ENCODE measurements at places on chromosomes 13 and 19.

- H3K27ac ChIP-seq: no peak overlapping the region
- no peak overlapping the region for H3K4me3 ChIP-seq
- no peaks in the 10 kb centered on the region for H3K4me1 ChIP-seq
- DNase-seq: no peak
- peaks cover 43% of the 10 kb centered on the region for H3K36me3 ChIP-seq
These were observed 60.3 kb downstream of the SMARCA4 start for GRCh38 chr19:11020982-11021759.

DNA sequence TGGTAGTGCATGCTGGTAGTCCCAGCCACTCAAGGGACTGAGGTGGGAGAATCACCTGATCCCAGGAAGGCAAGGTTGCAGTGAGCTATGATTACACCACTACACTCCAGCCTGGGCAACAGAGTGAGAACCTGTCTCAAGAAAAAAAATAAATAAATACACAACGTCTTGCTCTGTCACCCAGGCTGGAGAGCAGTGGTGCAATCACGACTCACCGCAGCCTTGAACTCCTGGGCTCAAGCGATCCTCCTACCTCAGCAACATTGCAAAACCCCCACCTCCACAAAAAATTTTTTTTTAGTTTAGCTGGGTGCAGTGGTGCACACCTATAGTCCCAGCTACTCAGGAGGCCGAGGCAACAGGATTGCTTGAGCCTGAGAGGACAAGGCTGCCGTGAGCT, 8.8 kb downstream of the TPM4 start:
- H3K27ac ChIP-seq: peak overlapping the region; percentile 88
- peaks cover 67% of the 10 kb centered on the region for H3K4me1 ChIP-seq
- H3K27me3 ChIP-seq: no peaks in the 10 kb centered on the region

GRCh38 chr13:44969551-44970484, 19.5 kb downstream of the NUFIP1 start:
- H3K27ac ChIP-seq: no peak overlapping the region
- H3K27me3 ChIP-seq: no peaks in the 10 kb centered on the region
- DNase-seq: no peak
- peaks cover 2% of the 10 kb centered on the region for H3K4me1 ChIP-seq
- no peak overlapping the region for H3K4me3 ChIP-seq

- H3K36me3 ChIP-seq: no peaks in the 10 kb centered on the region
- H3K27ac ChIP-seq: no peak overlapping the region
- H3K27me3 ChIP-seq: no peaks in the 10 kb centered on the region
- no peak for DNase-seq
These were observed 1.2 kb upstream of the CXCL17 start for GRCh38 chr19:42443944-42444398.

GRCh38 chr19:13269348-13269747, 119.1 kb downstream of the IER2 start:
- H3K4me1 ChIP-seq: no peaks in the 10 kb centered on the region
- H3K4me3 ChIP-seq: no peak overlapping the region
- no peak for DNase-seq

DNA sequence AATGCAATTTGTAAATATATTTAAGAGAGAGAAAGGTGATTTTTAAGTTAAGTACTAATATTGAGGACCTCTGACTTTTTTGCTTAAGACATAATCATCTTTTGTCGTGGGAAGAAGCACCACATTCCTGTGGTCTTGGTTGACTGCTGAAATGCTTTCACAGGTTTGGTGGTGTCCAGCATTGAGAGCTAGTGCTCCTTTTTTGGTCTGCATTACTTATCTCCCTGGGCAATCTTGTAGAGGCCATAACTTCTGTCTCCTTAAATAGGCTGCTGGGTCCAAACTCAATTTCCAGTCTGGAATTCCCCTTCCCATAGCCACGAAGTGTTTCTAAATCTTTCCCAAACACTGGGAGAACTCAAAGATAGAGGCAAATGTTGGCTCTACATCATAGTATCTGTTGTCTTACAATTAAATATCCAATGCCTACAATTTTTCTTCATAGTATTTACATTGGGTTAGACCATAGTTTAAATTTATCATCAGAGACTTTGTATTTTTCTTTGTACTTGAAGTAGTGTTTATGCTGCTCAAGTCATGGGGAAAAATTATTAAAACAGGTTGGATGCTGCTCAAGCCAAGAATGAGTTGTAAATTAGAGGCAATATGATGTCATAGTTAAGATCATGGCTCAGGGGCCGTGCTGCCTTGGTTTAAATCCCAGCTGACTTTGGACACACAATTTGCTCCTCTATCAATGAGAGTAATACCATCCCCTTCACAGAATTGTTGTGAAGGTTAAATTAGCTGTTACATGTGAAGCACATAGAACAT, 105.6 kb downstream of the POSTN start:
- no peak overlapping the region for H3K27ac ChIP-seq
- no peaks in the 10 kb centered on the region for H3K36me3 ChIP-seq
- no peaks in the 10 kb centered on the region for H3K4me1 ChIP-seq
- no peak for DNase-seq
- H3K4me3 ChIP-seq: no peak overlapping the region

DNA sequence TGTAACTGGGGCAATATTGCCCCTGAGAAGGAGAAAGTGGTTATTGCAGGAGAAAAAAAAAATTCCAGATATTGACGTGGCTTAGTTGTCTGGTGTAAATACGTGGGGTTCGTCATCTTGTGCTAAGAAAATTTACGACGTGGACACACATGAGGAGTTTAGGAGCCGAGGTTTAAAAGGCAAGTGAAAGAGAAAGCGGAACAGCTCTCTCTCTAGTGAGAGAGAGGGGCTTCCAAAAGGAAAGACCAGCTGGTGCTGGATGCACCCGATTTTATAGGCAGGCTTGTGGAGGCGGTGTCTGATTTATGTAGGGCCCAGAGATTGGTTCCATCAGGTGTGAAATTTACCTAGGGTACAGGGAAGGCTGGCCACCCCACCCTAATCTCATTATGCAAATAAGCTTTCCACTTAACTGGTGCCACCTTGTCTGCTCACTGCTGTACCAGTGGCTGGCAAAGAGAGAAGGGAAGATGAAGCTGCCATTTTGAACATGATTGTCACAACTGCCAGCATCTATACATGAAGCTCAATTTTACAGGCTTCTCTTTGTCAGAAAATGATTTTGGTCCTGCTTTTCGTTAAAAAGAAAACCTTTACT, 845.1 kb downstream of the DACH1 start:
- no peaks in the 10 kb centered on the region for H3K27me3 ChIP-seq
- DNase-seq: no peak
- no peak overlapping the region for H3K4me3 ChIP-seq
- no peak overlapping the region for H3K27ac ChIP-seq
- H3K4me1 ChIP-seq: no peaks in the 10 kb centered on the region

DNA sequence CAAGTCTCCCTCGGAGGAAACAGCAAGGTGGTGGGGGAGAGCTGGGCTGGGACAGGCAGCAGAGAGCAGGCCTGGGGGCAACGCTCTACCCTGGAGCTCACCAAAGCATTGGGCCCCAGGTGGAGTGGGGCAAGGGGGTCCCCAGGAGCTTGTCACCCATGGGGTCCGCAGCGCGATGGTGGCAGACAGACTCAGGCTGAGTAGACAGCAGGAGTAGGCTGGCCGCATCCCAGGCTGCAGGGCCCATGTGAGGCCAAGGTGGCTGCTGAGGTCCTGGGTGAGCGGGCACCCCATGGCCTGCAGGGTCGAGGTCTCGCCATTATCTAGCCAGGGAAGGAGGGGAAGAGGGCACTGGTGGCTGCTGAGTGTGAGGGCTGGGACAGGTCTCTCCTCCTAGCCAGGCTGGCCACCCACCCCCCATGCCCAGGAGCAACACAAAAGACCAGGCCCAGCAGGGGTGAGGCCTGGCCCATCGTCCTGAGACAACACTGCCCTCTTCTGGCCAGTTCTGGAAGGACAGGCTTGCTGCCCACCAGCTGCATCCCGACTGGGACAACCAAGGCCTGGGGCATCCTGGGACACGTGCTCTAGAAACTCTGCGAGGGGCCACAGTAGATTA, 33.1 kb downstream of the CEBPG start:
- H3K27ac ChIP-seq: no peak overlapping the region
- H3K27me3 ChIP-seq: no peaks in the 10 kb centered on the region
- H3K36me3 ChIP-seq: no peaks in the 10 kb centered on the region
- DNase-seq: peak; percentile 85
- no peaks in the 10 kb centered on the region for H3K4me1 ChIP-seq

GRCh38 chr19:37695144-37695899, 24.2 kb downstream of the ZNF607 start:
- no peak overlapping the region for H3K27ac ChIP-seq
- H3K4me1 ChIP-seq: peaks cover 9% of the 10 kb centered on the region
- no peak for DNase-seq
- H3K36me3 ChIP-seq: peaks cover 44% of the 10 kb centered on the region

GRCh38 chr13:21219036-21219381, 42.6 kb downstream of the MRPL57 start:
- no peaks in the 10 kb centered on the region for H3K36me3 ChIP-seq
- peak; percentile 34 for DNase-seq

- H3K4me1 ChIP-seq: no peaks in the 10 kb centered on the region
- DNase-seq: no peak
- no peaks in the 10 kb centered on the region for H3K36me3 ChIP-seq
- no peak overlapping the region for H3K4me3 ChIP-seq
- H3K27ac ChIP-seq: no peak overlapping the region
These were observed 1661.6 kb downstream of the SLITRK1 start for GRCh38 chr13:82220641-82221040.

GRCh38 chr13:94988654-94989053, 276.3 kb upstream of the SOX21 start:
- no peak overlapping the region for H3K4me3 ChIP-seq
- H3K27me3 ChIP-seq: peaks cover 6% of the 10 kb centered on the region
- DNase-seq: no peak
- H3K27ac ChIP-seq: no peak overlapping the region
- no peaks in the 10 kb centered on the region for H3K36me3 ChIP-seq

GRCh38 chr13:91809161-91809560, 410.7 kb downstream of the GPC5 start:
- no peak for DNase-seq
- H3K36me3 ChIP-seq: no peaks in the 10 kb centered on the region
- no peaks in the 10 kb centered on the region for H3K27me3 ChIP-seq
- no peak overlapping the region for H3K4me3 ChIP-seq

GRCh38 chr19:2476451-2477140, 669 bp downstream of the GADD45B start:
- H3K4me1 ChIP-seq: peaks cover 22% of the 10 kb centered on the region
- H3K27me3 ChIP-seq: no peaks in the 10 kb centered on the region
- peak overlapping the region; percentile 90 for H3K27ac ChIP-seq
- peak overlapping the region; percentile 94 for H3K4me3 ChIP-seq

DNA sequence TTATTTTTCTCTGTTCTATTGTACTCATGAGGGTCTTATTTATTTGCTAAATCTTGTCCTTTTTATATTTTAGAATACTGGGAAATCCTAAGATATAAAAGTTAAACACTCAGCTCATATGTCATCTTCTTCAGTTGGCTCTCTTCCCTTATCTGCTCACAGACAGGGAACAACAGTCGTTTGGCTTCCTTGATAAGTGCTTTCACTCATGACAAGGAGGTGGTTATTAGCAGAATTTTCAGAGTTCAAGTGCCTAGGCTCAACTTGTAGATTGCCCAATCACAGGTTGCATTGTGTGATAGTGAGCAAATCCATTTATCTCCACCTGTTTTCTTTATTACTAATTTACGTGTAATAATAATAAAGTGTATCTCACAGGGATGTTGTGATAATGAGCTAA, 620.3 kb upstream of the PCDH20 start:
- no peaks in the 10 kb centered on the region for H3K27me3 ChIP-seq
- no peaks in the 10 kb centered on the region for H3K4me1 ChIP-seq
- no peaks in the 10 kb centered on the region for H3K36me3 ChIP-seq
- no peak overlapping the region for H3K4me3 ChIP-seq

GRCh38 chr19:6048793-6049405, 61.4 kb downstream of the RFX2 start:
- H3K36me3 ChIP-seq: no peaks in the 10 kb centered on the region
- peaks cover 4% of the 10 kb centered on the region for H3K27me3 ChIP-seq
- no peak overlapping the region for H3K27ac ChIP-seq
- peaks cover 5% of the 10 kb centered on the region for H3K4me1 ChIP-seq
- H3K4me3 ChIP-seq: no peak overlapping the region

- no peaks in the 10 kb centered on the region for H3K27me3 ChIP-seq
- H3K36me3 ChIP-seq: peaks cover 3% of the 10 kb centered on the region
- peak; percentile 22 for DNase-seq
- no peak overlapping the region for H3K27ac ChIP-seq
- H3K4me1 ChIP-seq: no peaks in the 10 kb centered on the region
- no peak overlapping the region for H3K4me3 ChIP-seq
These were observed 39.5 kb downstream of the NOTCH3 start for GRCh38 chr19:15161028-15161984.

GRCh38 chr13:69970520-69970919, 137.1 kb upstream of the ATXN8OS start:
- no peak overlapping the region for H3K4me3 ChIP-seq
- H3K27ac ChIP-seq: no peak overlapping the region
- H3K4me1 ChIP-seq: no peaks in the 10 kb centered on the region

DNA sequence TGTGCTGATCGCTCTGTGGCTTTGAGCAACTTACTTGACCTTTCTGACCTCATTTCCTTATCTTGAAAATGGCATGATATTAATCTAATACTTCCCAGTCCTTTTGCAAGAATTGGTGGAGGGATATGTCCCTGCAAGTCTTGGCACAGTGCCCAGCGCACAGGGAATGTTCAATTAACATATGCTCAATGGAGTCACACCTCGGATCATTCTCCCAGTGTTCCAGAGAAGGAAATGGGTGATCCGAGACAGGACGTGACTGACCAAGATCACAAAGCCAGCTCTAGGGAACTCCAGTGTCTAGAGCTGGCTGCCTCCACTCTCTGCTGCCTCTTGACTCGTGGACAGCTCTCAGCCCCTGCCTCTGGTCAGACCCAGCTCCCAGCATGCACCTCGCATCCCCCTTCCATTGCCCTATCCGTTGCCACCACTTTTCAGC, 3.6 kb downstream of the CDC42EP5 start:
- no peak for DNase-seq
- H3K4me3 ChIP-seq: no peak overlapping the region
- peaks cover 14% of the 10 kb centered on the region for H3K4me1 ChIP-seq
- no peaks in the 10 kb centered on the region for H3K36me3 ChIP-seq
- H3K27me3 ChIP-seq: peaks cover 39% of the 10 kb centered on the region

- peak overlapping the region; percentile 44 for H3K27ac ChIP-seq
- peak overlapping the region; percentile 2 for H3K4me3 ChIP-seq
- H3K36me3 ChIP-seq: peaks cover 20% of the 10 kb centered on the region
- H3K27me3 ChIP-seq: no peaks in the 10 kb centered on the region
These were observed 2.8 kb downstream of the DNAJC3 start for GRCh38 chr13:95679722-95680121.

DNA sequence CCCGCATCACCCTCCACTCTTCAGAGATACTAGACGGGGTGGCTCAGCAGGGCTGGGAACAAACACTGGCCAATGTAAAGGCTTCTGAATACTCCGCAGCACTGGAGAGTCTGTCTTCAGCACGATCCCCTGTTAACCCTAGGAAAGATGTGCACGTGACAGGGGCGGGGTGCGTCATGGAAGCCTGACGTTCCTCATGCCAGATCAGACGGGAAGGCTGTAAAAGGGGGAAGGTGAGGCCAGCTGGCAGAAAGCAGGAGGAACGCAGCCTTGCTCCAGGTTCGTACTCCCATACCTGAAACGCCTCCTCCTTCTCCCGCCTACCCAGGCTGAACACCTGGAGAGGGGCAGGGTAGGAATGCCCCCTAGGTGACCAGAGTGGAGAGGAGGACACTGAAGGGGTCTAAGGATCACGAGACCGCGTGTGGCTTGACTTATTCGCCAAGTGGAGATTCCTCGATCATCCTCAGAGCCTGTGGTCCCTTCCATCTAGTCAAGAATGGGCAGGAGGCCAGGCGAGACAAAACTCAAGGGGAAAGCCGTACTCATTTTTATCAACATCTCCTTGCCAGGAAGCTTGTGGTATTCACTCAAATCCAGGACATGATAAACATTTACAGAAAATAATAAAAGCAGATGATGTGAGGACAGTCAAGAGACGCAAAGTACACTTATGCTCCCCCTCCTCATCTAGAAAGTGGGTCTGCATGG, 18.2 kb upstream of the FFAR2 start:
- peaks cover 5% of the 10 kb centered on the region for H3K27me3 ChIP-seq
- H3K4me3 ChIP-seq: no peak overlapping the region
- H3K27ac ChIP-seq: no peak overlapping the region
- H3K36me3 ChIP-seq: peaks cover 6% of the 10 kb centered on the region
- H3K4me1 ChIP-seq: peaks cover 4% of the 10 kb centered on the region

All from activated CD4-positive, alpha-beta T cell treated with anti-CD3 and anti-CD28 coated beads for 36 hours (primary cell).